Activated CD8-positive, alpha-beta memory T cell treated with anti-CD3 and anti-CD28 coated beads, Interleukin-2, amount 50 U/mL, for 4 hours (primary cell): ENCODE measurements at places on chromosomes 2 and 18.

DNA sequence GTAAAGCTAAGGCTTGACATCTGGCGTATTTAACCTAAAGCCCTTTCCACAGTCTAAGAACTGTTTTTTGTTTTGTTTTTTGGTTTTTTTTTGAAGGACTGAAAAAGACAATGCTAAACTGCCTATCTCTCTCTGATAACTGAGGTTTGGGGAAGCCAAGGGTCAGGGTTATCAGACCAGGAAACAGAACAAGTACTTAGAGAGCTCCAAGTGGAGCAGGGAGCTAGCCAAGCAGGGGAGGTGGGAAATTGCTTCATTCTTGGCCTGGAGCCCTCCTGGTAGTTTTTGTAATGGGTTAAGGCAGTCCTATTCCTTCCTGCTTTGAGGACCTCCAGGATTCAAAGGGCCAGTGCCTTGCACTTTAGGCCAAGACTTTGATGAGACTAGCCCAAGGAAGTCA lies 154.3 kb upstream of the LTBP1 start:
- no peak for DNase-seq

- no peak for DNase-seq
Measured at GRCh38 chr18:58762781-58763171, 91.5 kb downstream of the MALT1 start.

DNA sequence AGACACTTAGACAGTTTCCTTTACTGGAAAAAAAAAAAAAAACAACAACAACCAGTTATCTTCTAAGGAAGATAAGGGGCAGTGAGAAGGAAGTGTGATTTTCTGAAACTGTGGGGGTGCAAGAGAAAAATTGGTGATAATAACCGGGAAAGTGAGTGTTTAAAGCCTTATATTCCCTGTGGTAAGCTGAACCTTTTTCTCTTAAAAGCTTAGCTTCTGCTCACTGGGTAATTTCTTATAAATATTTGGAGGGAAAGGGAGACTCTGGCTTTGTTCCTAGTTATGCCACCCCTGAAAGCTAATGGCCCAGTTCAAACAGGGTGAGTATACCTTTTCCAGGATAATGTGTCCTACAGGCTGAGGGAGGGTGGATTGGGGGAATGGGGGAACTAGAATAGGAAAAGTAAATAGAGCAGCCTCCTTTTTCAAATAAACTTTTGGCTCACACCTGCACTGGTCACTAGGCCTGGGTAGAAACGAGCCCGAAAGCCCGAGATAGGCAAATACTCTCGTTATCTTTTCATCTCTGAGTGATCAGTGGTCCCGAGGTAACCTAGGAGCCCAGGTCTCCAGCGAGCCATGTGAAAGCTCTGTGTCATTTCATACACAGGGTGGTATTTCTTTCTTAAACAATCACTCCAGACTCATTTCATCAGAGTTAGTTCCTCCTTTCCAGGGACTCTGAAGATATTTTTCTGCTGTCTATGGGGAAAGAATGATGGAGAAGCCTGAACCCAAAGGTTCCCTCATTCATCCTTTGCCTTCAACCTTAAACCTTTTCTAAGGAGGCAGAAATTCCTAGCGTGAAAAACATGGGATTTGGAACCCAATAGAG lies 15.5 kb upstream of the SRBD1 start:
- DNase-seq: no peak

DNA sequence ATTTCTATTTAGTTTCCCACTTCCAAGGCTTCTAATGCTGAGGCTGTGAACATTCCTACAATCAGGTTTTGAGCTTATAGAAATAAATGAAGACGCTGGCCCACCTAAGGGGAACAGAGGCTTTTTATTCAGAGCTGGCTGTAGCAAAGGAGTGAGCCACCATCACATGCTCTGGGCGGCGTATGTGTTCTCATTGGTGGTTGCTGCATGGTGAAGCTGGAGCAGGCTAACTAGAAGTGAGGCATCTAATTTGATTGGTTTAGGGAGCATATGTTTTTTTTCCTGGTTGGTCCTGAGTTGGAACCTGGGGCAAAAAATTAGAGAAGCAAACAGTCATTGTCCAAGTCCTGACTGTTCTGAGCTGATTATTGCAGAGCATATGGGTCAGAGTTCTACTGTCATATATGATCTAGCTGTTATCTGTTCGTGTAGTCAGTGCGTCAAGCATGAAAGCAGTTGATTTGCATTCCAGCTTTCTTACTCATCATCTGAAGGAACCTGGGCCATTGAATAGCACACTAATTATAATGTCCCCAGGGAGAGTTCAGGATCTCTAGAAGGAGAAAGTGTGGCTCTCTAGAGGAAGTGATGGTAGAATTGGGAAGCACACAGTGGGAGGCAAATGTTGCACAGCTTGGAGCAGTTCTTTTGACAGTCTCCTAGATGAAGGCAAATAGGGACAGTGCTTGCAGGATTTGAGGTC lies 279.6 kb downstream of the PARD3B start:
- no peak for DNase-seq

DNA sequence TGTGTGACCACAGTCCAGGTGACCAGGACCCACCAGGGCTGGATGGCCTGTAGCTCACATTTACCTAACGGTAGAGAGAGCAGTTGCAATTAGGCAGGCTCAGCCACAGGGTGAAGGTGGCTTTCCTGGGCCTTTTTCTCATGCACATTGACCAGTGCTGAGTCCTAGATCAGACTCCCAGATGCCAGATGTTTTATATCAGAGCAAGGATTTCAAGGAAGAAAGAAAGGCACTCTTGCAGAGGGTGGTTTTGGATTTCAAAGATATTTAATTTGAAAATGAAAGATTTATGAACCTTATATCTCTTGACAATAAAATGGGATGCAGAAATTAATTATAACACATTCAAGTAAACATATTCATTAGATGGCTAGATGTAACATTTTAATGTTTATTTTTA lies 694.2 kb upstream of the GYPC start:
- DNase-seq: no peak

GRCh38 chr2:50963734-50964133 lies 68.2 kb downstream of the NRXN1 start:
- DNase-seq: no peak

- DNase-seq: no peak
Measured at GRCh38 chr2:39494784-39495251, 57.7 kb upstream of the MAP4K3 start.

DNA sequence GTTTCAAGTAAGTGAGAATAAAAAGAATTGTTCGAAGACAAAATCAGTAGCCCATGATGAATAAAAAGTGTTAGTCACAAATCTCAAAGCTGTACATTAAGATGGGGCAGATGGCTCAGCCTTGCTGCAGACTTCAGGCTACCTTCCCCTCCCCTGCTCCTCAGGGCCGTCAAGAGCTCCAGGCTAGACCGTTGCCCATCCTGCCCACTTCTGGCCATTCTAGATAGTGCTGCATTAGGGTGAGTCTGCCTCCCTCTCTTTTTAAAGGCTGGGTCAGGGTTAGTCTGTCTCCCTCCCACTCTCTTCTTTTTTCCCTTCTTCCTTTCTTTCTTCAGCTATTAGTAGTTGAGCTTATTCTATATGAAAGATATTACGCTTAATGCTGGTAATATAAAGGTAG lies 86.0 kb downstream of the MAPRE2 start:
- no peak for DNase-seq

GRCh38 chr2:112277596-112278220 lies 2.3 kb downstream of the ZC3H6 start:
- DNase-seq: no peak

GRCh38 chr18:23745366-23745765 lies 56.1 kb downstream of the LAMA3 start:
- no peak for DNase-seq
